CD4-positive, CD25-positive, alpha-beta regulatory T cell (primary cell): ENCODE measurements at places on chromosomes 3 and 15. TPM values are rescaled to one million over a fixed set of nuclear protein-coding genes. Genes with fewer than 3 reads are reported as not detected.

The STAB1 gene
- not detected for polyA plus RNA-seq

The CCR3 gene
- 43.9 TPM for polyA plus RNA-seq

The SLC9A9 gene
- polyA plus RNA-seq: 31.7 TPM

The IMPDH2 gene
- polyA plus RNA-seq: 66.9 TPM

The NME9 gene
- polyA plus RNA-seq: 1.3 TPM

The TM6SF1 gene
- polyA plus RNA-seq: not detected

The GRIP2 gene
- not detected for polyA plus RNA-seq

The C3orf22 gene
- polyA plus RNA-seq: not detected

The SMARCC1 gene
- 56.7 TPM for polyA plus RNA-seq
